ENCODE measurements at places on chromosomes 2 and 18.

DNA sequence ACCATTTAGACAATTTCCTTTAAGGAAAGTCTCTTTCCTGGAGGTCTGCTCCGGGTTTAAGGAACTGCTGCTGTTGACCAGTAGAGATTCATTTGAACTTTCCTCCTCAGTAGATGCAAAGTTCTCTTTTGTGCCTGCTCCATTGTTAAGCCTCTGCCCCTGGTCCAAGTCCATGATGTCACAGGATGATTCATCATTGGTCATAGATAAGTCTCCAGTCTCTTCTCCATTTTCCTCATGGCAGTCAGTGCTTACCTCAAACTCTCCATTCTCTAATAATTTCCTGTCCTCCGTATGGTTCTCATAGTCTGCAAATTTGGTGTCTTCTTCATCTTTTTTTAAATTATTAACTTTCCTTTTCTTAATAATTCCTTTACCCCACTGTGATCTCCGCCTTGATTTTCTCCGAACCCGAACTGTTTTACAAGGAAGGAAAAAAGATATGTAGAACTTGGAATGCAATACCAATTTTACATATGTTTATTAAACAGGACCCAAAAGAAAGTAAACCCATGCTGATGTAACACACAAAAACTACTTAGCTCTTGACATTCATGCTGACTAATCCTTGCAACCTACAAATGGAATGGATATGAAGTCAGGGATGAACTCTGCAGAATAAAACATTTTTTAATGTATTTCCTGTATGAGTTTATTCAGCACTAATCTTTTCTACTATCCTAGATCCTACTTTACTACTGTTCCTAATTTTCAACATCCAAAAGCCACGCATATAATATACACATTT, 169.1 kb downstream of the ATAD2B start:
- no peak for DNase-seq
- H3K27ac ChIP-seq = no peak overlapping the region
- no peaks in the 10 kb centered on the region for H3K27me3 ChIP-seq
- peaks cover 12% of the 10 kb centered on the region for H3K4me1 ChIP-seq
- peaks cover 35% of the 10 kb centered on the region for H3K36me3 ChIP-seq

DNA sequence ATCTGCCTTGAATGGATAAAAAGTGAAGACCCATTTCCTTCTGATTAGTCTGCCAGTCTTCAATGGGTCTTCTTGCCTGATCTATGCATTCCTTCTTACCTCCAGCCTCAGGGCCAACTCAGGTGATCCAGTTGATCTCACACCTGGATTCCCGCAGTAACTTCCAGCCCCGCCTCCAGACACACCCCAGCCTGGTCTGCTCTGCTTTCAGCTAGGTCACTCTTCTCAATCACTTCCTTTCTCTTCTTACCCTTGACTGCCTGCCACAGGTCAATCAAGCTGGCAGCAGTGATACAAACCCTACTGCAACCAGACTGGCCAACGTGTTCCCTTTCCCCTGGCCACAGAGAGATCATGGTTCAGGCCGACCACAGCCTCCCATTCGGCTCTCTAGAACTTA, 263.6 kb downstream of the ZNF516 start:
- DNase-seq = no peak
- no peaks in the 10 kb centered on the region for H3K36me3 ChIP-seq
- H3K4me3 ChIP-seq = no peak overlapping the region
- no peak overlapping the region for H3K27ac ChIP-seq

DNA sequence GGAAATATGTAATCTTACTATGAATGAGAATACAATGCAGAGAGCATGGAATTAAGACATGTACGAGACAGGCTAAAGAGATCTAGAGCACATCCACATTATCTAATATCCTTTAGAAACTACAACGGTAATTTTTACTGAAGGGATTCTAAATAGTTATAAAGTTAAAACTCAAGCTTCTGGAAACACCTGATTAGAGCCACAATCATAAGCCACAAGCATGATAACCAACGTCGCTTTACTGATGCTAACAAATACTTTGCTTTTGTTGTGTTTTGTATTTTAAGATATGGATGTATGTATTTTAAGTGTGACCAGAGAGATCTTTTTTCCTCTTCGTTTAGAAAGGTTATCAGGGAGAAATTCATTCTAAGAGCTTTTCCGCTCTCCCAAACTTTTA, 44.0 kb upstream of the STK17B start:
- DNase-seq = no peak
- no peak overlapping the region for H3K27ac ChIP-seq
- no peak overlapping the region for H3K4me3 ChIP-seq
- peaks cover 60% of the 10 kb centered on the region for H3K4me1 ChIP-seq
- H3K27me3 ChIP-seq = no peaks in the 10 kb centered on the region
- H3K36me3 ChIP-seq = peaks cover 18% of the 10 kb centered on the region

DNA sequence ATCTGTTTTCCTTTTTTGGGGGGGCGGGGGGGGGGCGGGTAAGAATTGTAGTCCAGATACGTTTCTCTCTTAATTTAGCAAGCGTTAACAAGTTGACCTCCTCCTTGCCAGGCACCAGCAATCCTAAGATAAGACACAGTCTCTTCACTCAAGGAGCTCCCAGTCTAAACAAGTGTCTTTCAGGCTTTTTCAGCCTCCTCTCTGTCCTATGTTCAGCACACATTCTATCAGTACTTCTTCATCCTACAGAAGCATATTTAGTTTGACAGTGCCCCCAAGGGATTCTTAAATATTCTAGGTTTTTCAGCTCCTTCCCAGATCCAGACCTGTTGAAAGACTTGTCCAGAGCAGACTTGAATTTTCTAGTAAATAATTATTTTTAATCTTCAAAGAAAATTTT, 2.7 kb downstream of the PPP1CB start:
- peaks cover 56% of the 10 kb centered on the region for H3K4me1 ChIP-seq
- H3K36me3 ChIP-seq = peaks cover 18% of the 10 kb centered on the region
- DNase-seq = no peak
- no peaks in the 10 kb centered on the region for H3K27me3 ChIP-seq
- H3K27ac ChIP-seq = no peak overlapping the region

GRCh38 chr2:162267496-162267895, 24.3 kb upstream of the FAP start:
- DNase-seq = no peak
- H3K36me3 ChIP-seq = peaks cover 72% of the 10 kb centered on the region
- H3K4me1 ChIP-seq = peaks cover 1% of the 10 kb centered on the region
- H3K4me3 ChIP-seq = no peak overlapping the region
- no peak overlapping the region for H3K27ac ChIP-seq
- H3K27me3 ChIP-seq = no peaks in the 10 kb centered on the region

DNA sequence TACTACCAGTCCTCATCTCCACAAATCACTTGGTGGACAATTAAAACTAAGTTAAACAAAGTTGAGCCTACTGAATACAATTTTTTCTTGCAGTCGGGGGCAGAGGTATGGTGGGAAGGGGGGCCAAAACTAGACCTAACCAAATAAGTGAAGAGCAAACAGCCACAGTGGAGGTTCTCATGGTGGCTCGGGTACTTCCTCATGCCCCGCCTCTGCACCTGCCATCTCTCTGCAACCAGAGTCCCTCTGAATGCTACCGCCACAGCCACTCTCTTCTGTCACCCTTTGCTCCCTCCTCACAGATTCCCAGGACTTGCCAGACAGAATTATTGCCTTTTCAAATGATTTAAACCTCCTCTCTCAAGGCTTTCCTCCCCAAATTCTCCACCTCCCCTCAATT, 204.2 kb downstream of the TMEM247 start:
- H3K27ac ChIP-seq = no peak overlapping the region
- no peaks in the 10 kb centered on the region for H3K4me1 ChIP-seq
- H3K27me3 ChIP-seq = peaks cover 25% of the 10 kb centered on the region
- H3K36me3 ChIP-seq = no peaks in the 10 kb centered on the region
- H3K4me3 ChIP-seq = no peak overlapping the region
- DNase-seq = no peak

DNA sequence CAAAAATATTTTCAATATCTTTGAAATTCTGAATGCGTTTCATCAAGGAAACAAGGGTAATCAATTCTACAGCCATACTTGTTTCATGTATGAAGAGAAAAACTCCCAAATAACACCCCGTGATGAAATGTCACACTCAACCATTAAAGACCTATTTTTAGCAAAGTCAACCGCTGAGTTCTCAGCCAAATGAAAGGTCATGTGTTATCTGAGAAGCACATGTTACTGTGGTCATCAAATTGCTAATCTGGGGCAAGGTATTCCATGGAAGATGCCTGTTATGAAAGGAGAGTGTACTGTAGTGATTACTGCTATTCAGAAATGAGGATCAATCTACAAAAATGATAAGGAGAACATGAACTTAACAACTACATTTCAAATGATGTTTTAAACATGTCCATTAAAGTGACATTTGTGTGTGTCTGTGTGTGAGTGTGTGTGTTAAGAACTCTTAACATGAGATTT, 126.7 kb downstream of the BCL2 start:
- no peak for DNase-seq
- H3K27ac ChIP-seq = peak overlapping the region; percentile 2
- peaks cover 40% of the 10 kb centered on the region for H3K36me3 ChIP-seq
- H3K4me3 ChIP-seq = no peak overlapping the region
- no peaks in the 10 kb centered on the region for H3K27me3 ChIP-seq

GRCh38 chr2:207497596-207497995, 32.2 kb upstream of the CREB1 start:
- no peak for DNase-seq
- H3K4me1 ChIP-seq = peaks cover 30% of the 10 kb centered on the region
- H3K36me3 ChIP-seq = no peaks in the 10 kb centered on the region
- H3K27ac ChIP-seq = no peak overlapping the region
- no peak overlapping the region for H3K4me3 ChIP-seq
- H3K27me3 ChIP-seq = no peaks in the 10 kb centered on the region

GRCh38 chr2:174048243-174048642, 83.1 kb upstream of the SP3 start:
- H3K4me1 ChIP-seq = no peaks in the 10 kb centered on the region
- no peaks in the 10 kb centered on the region for H3K36me3 ChIP-seq
- no peak overlapping the region for H3K4me3 ChIP-seq

GRCh38 chr2:102489646-102490045, 16.6 kb downstream of the SLC9A4 start:
- peaks cover 10% of the 10 kb centered on the region for H3K4me1 ChIP-seq
- DNase-seq = no peak
- H3K27me3 ChIP-seq = peaks cover 2% of the 10 kb centered on the region
- H3K36me3 ChIP-seq = peaks cover 3% of the 10 kb centered on the region

GRCh38 chr2:168801961-168802858, at the start of gene NOSTRIN:
Gene NOSTRIN (plus strand): TSS chr2:168802637. CDS start chr2:168802647, 10 bp downstream.
- DNase-seq = no peak
- H3K27ac ChIP-seq = no peak within 1 kb of the TSS
- no peaks in the 10 kb centered on the region for H3K36me3 ChIP-seq
- no peaks in the 10 kb centered on the region for H3K27me3 ChIP-seq
- H3K4me3 ChIP-seq = no peak within 1 kb of the TSS

- DNase-seq = no peak
- H3K27me3 ChIP-seq = no peaks in the 10 kb centered on the region
- no peak overlapping the region for H3K27ac ChIP-seq
- H3K36me3 ChIP-seq = peaks cover 38% of the 10 kb centered on the region
These were observed 6.8 kb downstream of the SFT2D3 start for GRCh38 chr2:127707890-127708648.

DNA sequence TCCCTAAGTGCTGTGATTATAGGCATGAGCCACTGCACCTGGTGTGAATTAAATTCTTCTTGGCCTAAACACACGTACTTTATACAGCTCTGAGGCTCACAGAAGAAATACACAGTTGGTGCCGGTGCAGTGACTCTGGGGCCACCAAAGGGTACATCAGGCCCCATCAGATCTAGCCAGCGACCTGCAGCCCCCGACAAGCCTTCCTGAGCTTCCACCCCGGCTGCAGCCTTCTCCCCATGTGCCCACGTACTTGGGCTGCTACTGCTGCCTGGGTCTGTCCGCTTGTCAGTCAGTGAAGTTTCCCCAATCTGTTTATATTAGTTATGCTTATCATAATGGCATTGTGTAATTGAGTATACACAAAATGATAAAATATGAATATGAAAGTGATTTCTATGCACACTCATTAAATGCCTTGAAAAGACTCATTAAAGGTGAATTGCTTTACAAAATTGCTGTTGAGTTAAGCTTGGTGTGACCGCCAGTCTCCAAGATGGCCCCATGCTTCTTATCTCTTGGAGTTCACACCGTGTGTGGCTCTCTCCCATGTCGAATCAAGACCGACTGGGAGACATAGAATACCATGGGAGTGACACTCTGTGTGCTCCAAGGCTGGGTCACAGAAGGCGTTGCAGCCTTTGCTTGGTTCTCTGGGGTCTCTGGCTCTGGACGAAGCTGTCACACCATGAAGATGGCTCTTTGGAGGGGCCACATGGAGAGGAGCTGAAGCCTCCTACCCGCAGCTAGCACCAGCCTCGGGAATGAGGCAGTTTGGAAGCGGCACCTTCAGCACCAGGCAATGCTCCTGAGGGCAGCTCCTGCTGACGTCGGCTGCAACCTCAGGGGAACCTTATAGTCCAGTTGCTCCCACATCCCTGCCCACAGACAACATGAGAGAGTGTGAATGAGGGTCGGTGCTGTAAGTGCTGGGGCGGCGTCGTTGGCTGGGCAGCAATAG, 29.2 kb upstream of the HPCAL1 start:
- no peak overlapping the region for H3K4me3 ChIP-seq
- no peak for DNase-seq
- H3K27me3 ChIP-seq = no peaks in the 10 kb centered on the region

GRCh38 chr2:96759548-96759947, 1.2 kb upstream of the CNNM4 start:
- peaks cover 43% of the 10 kb centered on the region for H3K4me1 ChIP-seq
- DNase-seq = no peak
- peak overlapping the region; percentile 92 for H3K27ac ChIP-seq
- H3K27me3 ChIP-seq = no peaks in the 10 kb centered on the region

- H3K27me3 ChIP-seq = no peaks in the 10 kb centered on the region
- no peaks in the 10 kb centered on the region for H3K36me3 ChIP-seq
- H3K4me3 ChIP-seq = no peak overlapping the region
- H3K4me1 ChIP-seq = no peaks in the 10 kb centered on the region
These were observed 678.4 kb upstream of the ZNF804A start for GRCh38 chr2:183919926-183920325.

GRCh38 chr2:10794876-10795275, 17.7 kb downstream of the PDIA6 start:
- H3K4me3 ChIP-seq = no peak overlapping the region
- H3K36me3 ChIP-seq = peaks cover 72% of the 10 kb centered on the region
- peaks cover 30% of the 10 kb centered on the region for H3K4me1 ChIP-seq

- H3K36me3 ChIP-seq = no peaks in the 10 kb centered on the region
- H3K27ac ChIP-seq = peak overlapping the region; percentile 2
- H3K4me3 ChIP-seq = no peak overlapping the region
- no peak for DNase-seq
- H3K4me1 ChIP-seq = peaks cover 29% of the 10 kb centered on the region
These were observed 46.6 kb downstream of the IKZF2 start for GRCh38 chr2:213104903-213105202.

DNA sequence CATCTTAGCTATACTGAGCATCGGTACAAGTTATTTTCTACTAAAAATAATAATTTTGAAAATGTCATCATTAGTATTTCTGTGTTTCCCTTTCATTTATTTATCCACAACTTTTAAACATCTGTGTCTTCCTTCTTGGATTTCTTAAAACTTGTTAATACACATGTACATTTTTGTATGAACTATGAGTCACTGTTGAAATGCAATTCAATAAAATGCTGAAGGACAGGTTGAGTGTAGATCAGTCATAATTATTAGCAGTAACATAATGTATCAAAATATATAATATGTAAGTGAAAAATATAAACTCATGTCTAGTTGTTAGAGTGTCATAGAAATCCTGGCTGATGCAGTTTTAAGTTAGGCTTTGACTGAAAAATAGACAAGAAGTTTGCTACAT, 115.9 kb downstream of the MEIS1 start:
- H3K36me3 ChIP-seq = no peaks in the 10 kb centered on the region
- no peaks in the 10 kb centered on the region for H3K4me1 ChIP-seq
- H3K4me3 ChIP-seq = no peak overlapping the region
- no peak overlapping the region for H3K27ac ChIP-seq
- DNase-seq = no peak
